ENCODE measurements at places on chromosomes 16 and 17.

- DNase-seq: no peak
These were observed 78.1 kb downstream of the GP2 start for GRCh38 chr16:20249211-20249610.

DNA sequence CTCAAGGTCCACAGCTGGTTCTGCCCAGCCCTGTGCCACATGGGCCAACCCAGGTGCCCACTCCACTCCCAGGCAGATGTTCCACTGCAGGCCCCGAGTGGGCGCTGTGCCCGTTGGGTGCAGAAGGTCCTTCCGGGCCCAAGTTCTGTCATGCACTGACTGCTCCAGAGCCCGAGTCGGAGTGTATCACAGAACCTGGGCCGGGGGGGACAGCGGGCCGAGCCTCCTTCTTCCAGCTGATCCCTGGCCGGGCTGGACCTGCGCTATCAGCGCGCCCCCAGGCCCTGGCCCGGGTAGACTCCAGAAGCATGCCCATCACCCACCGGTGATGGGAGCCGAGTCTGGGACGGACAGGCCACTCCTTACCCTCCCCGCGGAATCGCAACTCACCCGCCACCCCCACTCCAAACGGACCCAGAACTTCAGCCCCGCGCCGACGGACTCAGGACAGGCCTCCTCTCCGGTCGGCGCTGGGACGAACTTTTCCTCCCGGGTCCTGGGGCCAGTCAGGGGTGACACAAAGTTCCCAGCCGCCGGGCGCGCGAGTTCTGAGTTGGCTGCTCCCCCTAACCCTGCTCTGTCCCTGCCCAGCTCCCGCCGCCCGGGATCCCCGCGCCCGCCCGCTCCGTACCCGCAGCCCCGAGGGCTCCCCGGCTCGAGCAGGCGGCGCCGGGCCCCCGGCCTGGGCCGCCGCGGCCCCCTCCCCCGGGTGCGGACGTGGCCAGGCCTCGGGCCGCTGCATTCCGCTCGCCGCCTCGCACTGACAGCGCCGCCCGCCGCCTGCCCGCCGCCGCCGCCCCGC, at the start of gene COPZ2:
COPZ2 (minus strand) TSS at position 762 of the 802 bp plus-strand sequence; CDS start at position 742, 20 bp downstream.
- DNase-seq: peak; percentile 20

DNA sequence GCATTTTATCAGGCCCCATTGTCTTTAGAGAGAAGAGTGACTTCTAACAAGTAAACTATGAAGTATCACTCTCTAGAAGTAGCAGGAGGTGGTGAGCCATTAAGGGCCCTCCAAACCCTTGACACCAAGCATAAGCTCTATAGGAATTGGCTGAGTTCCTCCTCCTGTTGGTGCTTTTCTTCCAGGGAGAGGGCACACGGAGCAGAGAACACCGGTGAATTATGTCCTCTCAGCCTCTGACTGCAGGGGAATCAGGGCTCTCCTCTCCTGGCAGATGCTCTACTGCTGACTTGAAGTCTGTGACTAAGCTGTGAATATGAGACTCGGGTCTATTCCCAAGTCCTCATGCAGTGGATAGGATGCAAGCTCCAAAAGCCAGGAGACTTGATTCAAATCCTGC, 32.3 kb downstream of the CHD9 start:
- no peak for DNase-seq

DNA sequence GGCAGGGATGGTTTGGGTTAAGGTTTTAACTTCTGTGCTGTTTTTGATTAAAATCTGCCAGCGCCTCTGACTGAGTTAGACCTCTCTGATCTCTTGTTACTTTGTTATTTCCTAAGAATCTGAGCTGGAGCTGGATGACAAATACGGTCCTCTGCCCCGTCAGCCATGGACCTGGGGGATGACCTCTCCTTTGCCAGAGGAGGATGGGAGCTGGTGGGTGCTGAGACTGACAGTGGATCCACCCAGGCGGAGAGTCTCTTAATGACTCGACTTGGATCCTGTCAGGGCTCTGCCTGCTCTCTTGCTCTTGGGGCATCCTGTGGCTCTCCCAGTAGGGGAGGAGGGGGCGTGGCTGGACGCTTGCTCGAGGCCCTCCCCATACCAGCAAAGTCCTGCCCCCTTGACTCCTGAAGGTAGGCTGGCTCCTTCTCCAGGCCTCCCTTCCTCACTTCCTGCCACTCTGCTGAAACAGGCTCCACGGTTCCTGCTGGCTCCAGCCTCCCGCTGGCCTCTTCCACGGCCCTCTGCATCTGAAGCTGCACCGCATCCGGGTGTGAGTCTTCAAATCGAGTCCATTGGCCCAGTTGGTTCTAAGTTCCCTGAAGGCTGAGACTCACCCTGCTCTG, 24.8 kb upstream of the MAP3K14 start:
- DNase-seq: no peak

DNA sequence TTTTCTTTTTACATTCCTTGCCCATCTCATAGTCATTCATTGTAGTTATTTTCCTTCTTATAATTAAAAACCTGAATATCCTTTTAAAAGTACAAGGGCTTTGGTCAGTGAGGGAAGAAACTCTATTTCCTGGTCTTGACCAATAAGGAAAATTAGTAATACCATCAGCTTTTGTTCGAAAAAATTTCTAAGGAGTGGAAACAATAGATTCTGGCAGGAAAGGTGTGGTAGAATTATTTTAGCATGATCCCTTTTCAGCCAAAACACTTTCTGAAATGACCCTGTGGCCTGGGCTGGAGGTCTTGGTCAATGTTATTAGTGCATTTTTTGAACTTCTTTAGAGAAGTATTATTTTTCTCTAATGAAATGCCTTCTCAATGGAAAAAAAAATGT, 36.6 kb downstream of the IQCK start:
- no peak for DNase-seq

- DNase-seq: no peak
These were observed 39.2 kb upstream of the GSE1 start for GRCh38 chr16:85573696-85574641.

GRCh38 chr17:17749025-17749772, 67.9 kb downstream of the RAI1 start:
- DNase-seq: no peak

- no peak for DNase-seq
These were observed 28.9 kb downstream of the TNFRSF13B start for GRCh38 chr17:16943032-16943352.

GRCh38 chr17:73706858-73707257, 62.6 kb upstream of the SDK2 start:
- DNase-seq: no peak

GRCh38 chr17:46770818-46771560, 47.5 kb downstream of the WNT3 start:
- no peak for DNase-seq
